ENCODE measurements at places on chromosomes 7 and 10.

DNA sequence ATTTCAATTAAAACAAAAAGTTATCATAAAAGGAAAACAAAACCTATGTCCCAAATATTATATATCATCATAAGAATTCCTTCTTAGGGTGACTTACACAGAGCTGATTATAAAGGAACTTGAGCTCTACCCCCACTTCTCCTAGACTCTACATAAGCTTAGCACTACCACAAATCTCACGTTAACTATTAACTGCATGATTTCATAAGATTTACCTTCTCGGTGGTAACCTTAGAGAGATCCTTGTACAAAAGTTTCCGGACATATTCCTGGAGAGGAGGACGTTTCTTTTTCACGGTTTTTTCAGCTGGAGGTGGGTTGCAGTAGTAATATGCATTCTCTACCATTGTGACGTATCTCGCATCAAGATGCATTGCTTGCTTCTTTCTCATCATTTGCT, 83.7 kb downstream of the UPF2 start:
- DNase-seq: no peak

GRCh38 chr10:74382663-74383062, 231.6 kb downstream of the ADK start:
- DNase-seq: no peak

- no peak for DNase-seq
Observed at GRCh38 chr7:112254156-112254555, 47.7 kb downstream of the ZNF277 start.

- no peak for DNase-seq
Observed at GRCh38 chr10:117621795-117622420, 79.4 kb downstream of the EMX2 start.

DNA sequence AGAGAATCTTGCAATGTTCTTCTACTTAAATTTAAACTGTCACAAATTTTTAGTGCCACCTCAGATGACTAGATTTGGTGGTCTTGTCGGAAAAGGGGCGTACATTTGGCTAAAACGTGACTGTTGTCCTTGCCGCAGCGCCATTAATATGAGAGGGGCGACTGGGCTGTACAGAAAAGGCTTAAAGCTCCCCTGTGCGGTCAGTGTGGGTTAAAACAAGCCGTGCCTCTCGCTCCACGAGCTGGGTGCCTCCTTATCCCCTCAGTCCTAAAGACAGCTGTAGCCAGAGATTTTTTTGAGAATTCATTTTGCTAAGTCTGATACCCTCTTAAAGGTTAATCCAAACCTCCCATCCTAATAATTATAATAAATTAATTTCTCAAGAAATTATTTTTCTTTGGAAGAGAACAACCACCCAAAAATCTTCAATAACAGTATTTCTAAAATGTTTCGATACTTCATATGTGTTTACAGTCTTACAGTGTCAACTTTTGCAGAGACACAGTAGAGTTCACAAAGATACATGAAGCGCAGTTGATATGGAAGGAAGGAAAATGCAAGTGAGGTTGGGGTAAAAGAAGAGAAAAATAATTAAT, 68.6 kb downstream of the C7orf25 start:
- DNase-seq: peak; percentile 39

DNA sequence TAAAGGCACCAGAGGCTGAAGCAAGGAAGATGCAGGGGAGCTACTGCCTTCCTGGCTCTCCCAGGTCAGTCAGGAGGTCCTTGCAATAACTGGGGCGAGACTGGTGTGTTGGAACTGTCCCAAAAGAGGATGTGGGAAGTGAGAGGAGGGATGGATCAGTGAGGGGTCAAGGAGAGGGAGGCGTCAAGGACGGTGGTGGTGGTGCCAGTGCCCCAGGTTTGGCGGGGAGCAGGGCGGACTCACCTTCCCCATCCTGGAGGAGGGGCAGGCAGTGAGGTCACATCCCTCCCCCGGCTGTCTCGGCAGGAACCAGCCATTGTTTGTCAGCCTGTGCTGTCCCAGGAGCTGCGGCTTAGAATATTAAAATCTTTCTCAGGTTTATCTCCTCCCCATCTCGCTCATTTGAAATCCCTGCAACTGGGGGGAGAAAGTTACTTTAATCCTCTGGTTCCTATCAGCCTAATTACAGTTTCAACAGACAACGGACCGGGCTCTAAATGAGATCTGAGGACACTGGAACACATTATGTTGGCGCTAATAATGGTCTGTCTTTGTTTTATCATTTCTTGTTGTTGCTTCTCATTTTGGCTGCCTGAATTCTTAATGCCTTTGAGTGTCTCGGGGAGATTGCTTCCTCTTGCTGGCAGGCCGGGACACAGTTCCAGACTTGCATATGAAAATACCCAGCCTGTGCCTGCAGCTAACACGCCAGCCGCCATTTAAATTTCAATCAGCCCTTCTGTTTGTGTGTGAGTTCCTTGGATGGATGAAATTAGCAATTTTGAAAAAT, 387.5 kb downstream of the RPS24 start:
- no peak for DNase-seq

DNA sequence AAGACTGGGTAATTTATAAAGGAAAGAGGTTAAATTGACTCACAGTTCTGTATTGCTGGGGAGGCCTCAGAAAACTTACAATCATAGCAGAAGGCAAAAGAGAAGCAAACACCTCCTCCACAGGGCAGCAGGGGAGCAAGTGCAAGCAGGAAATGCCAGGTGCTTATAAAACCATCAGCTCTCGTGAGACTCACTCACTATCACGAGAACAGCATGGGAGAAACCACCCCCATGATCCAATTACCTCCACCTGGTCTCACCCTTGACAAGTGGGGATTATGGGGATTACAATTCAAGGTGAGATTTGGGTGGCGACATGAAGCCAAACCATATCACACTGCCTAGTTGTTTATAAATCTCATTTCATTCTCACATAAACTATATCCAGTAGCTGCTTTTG, 28.0 kb upstream of the CPN1 start:
- DNase-seq: no peak

- DNase-seq: no peak
Observed at GRCh38 chr7:126449611-126450268, 803.0 kb downstream of the GRM8 start.

DNA sequence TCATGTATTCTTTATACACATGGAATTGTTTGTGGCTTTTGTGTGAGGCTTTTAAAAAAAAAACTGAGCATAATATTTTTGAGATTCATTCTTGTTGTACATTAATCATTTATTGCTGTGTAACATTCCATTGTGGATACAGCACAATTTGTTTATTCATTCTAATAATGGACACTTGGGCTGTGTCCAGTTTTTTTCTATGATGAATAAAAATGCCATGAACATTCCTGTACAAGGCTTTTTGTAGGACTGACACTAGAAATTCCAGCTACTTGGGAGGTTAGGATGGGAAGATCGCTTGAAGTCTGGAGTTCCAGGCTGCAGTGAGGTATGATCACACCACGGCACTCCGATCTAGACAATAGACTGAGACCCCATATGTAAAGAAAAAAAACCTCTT, 254.3 kb upstream of the CACNA2D1 start:
- no peak for DNase-seq

DNA sequence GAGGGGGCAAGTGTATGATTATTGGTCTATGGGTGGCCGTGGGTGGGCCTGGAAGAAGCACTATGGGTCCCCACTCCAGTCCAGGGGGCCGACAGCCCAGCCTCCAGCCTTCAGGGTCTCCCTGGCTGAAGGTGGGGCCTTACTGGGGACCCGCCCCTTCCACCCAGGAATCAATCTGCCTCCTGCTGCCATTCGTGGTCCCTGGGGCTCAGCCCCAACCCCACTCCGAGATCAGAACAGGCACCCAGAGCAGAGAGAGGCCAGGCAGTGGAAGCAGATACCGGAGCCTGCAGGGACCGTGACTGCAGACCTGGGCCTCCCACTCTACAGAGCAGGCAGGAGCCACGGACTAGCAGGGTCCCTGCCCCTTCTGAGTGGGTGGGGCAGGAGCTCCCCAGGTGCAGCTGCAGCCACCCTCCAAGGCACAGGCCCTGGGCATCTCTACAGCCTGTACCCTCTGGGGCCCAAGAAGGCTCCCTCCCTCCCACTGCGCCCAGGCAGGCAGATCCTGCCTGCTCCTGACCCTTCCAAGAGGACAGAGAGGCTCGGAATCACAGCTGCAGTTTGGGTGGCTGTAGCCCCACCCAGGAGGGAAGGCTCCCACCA, 13.6 kb upstream of the FOXL3 start:
- DNase-seq: no peak

GRCh38 chr10:59587083-59587755, 122.4 kb downstream of the SLC16A9 start:
- no peak for DNase-seq

- no peak for DNase-seq
Observed at GRCh38 chr10:5762531-5762930, 50.7 kb downstream of the GDI2 start.

DNA sequence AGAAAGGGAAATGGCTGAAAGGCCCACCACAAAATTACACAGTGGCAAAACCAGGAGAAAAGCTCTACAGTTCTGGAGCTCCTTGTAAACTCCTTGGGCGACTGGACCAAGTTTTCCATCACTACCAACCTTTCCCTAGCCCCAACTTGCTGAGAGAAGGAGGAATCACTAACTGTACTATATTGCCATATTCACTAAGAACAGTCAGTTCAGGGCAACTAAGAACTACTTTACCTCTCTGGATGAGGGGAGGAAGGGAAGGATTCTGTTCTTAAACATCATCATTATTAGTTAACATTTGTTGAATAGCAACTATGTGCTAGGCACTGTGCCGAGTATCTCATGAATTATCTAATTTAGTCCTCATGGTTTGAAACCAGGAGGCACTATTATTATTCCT, 98.1 kb upstream of the SVIL start:
- no peak for DNase-seq

DNA sequence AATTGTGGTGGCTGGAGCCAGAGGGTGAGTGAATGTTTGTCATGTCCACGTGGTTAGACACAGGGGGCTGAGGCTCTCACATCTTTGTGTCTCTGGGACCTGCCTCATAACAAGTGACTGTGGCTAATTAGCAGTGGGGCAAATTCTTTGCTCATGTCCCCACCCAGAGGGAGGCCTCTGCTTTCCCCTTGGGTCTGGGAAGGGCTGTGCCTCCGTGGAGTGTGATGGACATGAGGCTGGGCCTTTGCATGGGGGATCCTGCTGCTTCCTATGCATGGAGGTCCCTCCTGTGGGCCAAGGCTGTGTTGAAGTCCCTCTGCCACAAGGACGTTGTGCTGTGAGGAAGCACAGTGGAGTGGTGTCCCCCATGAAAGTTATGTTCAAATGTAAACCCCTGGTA, 327.4 kb upstream of the SHH start:
- no peak for DNase-seq

DNA sequence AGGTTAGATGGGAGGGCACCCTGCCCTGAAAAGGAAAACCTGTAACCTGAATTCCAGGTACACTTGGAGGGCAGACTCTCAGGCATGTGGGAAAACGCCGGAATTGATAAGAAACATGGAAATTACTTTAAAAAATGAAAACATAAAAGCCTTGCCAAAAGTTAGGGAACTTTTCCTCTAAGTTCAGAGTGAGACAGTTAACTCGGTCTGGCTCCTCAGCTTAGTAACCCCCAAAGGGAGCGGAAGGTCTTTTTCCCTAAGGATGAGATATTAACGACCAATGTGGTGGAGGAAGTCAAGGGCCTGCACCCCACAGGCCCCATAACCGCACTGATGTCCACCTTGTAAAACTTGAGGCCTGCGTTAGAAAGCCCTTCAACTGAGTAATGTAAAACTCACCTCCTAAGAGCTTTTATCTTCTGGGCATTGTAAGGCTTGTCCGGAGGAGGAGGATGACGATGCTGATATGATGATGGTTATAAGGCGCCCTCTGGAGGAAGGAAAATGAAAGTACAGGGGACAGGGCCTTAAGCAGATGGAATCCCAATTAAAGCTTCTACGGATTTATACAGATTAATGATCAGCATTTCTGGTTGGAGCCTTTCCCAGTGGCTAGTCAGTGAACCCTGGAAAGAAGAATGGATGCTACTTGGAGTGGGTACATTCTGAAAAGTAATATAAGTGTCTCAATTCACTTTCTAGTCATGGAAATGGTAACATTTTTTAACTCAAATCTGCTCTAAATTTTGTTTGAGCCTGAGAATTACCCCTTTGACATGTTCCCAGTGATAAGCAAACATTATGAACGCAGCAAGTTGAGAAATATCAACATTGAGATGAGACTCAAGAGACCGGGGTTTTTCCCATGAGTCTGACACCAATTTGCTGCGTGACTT, 694 bp downstream of the COL1A2 start:
- peak; percentile 30 for DNase-seq

DNA sequence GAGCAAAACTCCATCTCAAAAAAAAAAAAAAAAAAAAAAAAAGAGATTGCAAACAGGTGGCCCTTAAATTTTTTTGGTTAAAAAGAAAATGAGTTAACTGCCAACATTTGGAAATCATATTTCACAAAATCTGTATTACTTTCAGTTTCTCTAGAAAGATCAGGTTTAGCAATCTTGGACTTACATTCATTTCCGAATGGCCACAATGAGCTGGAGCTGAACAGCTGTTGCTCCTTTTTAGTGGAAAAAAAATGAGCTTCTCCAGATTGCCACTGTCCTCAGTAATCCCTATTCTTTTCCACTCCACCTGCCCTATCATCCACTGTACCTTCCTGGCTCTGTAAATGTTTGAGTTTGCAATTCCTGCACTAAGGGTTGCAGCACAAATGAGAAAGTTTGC, 43.6 kb downstream of the RAB11FIP2 start:
- no peak for DNase-seq
